Iris pigment epithelial cell (primary cell): ENCODE measurements at places on chromosomes 12 and 14.

GRCh38 chr12:60021235-60021634, 425.4 kb downstream of the SLC16A7 start:
- DNase-seq: no peak

DNA sequence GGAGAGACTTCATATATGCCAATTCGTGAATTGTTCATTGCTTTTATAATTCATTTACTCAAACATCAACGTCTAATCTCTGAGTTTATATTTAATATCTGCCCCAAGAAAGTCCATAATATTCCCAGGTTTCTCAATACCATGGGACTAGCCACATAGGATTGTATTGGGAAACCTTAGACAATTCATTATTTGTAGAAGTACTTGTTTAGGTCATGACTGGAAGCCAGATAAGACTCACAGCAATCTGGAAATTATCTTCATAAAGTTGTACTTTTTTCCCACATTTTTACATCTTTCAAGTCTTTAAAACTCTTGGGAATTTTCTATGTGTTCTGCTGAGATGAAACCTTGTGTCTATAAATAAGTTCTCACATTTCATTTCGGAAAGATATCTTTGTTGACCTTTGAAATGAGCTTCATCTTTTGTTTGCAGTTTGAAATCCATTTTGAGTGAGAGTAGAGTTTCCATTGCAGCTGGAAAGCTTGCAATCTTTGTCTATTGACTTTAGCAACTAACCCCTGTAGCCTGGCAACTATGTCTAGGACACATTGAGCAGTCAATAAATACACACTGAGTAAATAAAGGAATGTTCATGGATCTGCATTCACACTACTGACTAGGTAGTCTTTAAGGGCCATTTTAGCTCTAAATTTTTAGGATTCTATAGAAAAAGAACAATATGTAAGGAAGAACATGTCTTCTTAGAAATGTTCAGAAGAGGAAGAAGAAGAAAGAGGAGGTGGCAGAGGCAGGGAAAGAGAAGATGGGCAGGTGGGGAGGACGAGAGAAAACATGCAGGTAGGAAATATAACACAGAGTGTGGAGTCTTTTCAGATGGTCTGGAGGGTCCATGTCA, 154.4 kb downstream of the LRIG3 start:
- peak; percentile 66 for DNase-seq

DNA sequence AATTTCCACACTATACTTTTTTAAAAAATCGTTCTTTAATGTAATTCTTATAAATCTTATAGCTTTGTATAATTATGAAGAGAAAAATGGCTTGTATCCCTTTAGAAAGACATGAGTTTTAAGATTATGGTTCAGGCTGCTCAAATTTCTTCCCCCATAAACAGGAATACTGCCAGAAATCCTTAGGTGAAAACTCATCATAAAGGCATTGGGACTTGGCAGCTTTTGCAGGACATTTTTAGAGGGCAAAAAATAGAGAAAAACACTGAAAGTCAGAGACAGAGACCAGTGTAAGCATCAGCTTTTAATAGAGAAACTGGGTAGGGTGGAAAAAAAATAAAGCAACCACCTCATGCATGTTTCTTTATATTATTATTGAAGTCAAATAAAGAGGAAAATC, 29.1 kb downstream of the LRRK2 start:
- peak; percentile 78 for DNase-seq

DNA sequence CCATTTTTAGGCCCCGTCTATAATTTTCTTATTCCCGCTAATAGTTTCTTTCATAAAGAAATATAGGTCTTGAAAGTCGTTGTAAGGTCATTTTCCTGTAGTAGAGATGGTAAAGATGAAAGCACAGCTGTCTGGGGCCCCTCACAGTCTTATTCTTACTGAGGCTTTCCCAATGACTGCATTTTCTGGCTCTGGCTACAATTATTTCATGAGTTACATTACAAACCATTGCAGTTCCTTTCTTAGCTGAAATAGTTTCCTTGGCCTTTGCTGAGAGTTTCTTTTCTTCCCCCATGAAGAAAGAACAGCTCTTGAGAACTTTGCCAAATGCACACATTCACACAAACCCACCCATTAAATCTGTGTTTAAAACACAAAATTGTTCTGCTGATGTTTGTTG, 113.0 kb downstream of the DYRK2 start:
- no peak for DNase-seq

DNA sequence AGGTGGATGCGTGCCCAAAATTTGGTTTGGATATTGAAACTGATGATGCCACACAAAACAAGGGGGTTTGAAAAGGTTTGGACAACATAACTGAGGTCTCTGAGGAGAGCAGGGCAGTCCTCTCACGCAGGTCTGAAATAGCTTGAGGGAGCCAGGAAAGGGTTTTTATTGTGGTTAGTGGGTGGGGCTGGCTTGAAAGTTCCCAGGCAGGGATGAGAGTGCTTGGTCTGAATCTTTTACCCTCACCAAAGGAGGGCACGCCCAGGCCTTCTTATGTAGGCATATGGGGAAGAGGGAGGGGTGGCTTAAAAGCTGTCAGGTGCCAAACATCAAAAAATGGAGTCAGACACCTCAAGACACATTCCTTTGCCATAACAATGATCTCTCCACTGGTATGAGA, 493.1 kb upstream of the CCDC196 start:
- no peak for DNase-seq

- DNase-seq: no peak
Measured at GRCh38 chr12:25034676-25035075, 85.8 kb upstream of the BCAT1 start.

DNA sequence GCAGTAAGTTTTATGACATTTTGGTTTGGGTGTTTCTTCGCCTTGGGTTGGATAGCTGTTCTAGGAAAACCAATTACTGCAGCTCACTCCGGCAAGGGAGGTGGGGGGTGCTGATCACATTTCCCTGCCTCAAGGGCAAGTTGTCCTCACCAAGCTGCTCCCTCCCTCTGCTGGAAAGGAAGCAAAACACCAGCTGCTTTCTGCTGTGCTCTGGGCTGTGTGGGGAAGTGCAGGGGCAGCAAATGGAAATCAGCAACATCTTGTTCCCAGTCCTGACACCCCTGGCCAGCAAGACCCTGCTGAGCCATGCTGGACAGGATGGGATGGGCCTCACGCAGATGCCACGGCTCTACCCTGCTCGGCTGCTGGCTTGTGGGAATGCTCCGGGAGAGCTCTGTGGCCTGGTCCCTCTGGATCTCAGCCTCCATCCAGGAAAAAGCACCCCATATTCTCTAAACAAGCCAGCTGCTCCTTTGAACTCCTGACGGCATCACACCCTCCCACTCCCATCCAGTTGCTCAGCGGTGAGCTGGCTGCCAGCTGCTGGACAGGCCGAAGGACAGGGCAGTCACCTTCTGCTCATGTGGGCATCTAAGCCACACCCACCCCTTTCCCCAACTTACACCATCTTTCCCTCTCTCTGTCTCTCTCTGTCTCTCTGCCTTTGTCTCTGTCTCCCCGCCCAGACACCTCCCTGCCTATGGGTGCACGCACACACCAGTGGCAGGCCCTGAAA, 52.4 kb upstream of the EIF5 start:
- peak; percentile 71 for DNase-seq

- peak; percentile 71 for DNase-seq
Measured at GRCh38 chr12:65637774-65638173, 186.5 kb upstream of the HMGA2 start.

DNA sequence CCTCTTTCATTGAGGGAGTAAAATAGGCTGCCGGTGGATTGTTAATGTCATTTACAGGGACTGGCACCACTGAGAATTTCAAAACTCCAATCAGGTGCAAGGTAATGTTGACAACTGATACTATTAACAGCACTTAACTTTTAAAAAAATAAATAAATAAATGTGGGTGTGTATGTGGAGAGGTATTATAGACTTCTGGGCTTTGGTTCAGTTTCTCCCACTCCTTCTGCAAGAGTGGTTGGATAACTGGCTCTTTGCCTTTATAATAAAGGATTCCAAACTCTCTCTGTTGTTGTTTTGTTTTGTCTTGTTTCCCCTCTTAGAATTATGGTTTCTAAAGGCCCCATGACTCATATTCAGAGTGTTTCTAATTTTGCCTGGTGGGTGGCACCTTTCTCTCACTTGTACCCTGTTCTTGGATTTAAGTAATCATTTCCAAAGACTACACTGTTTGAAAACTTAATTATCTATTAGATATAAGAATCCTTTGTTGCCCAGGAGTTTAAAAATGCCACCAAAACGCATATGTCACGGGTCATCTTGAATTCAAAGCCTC, 151.6 kb upstream of the ARID2 start:
- DNase-seq: no peak

GRCh38 chr12:118164798-118165486, 29.0 kb downstream of the PEBP1 start:
- DNase-seq: peak; percentile 39

- no peak for DNase-seq
Measured at GRCh38 chr12:14614704-14615121, 47.0 kb upstream of the PLBD1 start.

- DNase-seq: no peak
Measured at GRCh38 chr14:95070748-95071435, 86.4 kb downstream of the DICER1 start.

DNA sequence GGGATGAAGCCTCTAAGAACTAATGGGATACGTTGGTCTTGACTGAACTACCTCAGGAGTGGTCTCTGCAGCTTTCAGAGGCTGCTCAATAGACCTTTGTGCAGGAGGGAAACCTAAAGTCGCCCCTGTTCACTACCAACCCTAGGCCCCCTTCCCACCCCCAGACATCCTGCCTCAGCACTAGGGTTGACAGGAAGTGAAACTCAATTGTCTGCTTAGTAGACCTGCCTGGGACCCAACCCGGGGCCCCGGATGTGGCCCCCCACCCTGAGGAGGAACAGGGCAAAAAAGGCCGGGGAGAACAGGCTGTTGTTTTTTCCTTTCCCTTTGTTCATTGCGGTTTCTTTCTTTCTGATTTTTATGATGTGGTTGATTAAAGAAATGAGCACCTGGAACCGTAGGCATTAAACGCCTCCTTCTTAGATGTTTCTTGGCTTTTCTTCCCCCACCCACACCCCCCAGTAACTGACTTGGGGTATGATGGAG, 1.6 kb upstream of the DGKA start:
- no peak for DNase-seq

GRCh38 chr12:56087220-56087619, 7.3 kb downstream of the ERBB3 start:
- no peak for DNase-seq

DNA sequence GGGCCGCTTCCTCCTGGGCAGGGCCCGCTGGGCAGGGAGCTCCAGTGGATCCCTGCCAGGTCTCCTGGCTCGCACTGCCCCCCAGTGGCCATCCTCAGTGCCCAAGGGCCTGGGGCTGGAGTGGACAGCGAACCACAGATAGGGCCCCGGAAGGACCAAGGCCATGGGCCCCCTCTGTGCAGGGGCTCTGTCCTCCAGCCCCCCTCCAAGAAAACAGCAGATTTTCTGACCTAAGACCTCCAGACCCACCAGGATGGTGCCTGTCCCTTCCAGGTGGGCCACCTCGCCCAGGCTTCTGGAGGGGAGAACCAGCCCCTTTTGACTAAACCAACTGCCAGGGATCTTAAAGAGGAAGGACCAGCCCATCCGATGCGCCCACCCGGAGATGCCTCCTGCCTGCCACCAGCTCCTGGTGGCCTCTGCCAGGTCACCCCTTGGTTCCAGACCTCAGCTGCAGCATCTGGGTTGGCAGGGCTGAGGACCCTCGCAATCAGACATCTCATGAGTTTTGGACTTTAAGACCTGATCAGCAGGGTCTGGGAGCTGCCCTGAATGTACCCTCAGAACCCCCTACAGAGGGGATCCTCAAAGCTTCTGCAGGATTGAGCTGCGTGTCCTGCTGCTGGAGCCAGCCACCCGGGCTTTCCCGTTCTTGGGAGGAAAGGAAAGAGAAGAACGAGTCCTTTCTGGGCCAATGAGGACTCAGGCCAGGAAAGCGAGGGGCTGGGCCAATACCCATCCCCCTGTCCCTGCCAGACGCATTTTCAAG, 325.8 kb upstream of the DIO3 start:
- DNase-seq: peak; percentile 31

- DNase-seq: no peak
Measured at GRCh38 chr12:90020014-90020413, 311.4 kb upstream of the ATP2B1 start.

- DNase-seq: no peak
Measured at GRCh38 chr14:91207008-91207407, 37.5 kb downstream of the GPR68 start.

GRCh38 chr14:89025561-89026236, 201.2 kb downstream of the TTC8 start:
- DNase-seq: peak; percentile 36

DNA sequence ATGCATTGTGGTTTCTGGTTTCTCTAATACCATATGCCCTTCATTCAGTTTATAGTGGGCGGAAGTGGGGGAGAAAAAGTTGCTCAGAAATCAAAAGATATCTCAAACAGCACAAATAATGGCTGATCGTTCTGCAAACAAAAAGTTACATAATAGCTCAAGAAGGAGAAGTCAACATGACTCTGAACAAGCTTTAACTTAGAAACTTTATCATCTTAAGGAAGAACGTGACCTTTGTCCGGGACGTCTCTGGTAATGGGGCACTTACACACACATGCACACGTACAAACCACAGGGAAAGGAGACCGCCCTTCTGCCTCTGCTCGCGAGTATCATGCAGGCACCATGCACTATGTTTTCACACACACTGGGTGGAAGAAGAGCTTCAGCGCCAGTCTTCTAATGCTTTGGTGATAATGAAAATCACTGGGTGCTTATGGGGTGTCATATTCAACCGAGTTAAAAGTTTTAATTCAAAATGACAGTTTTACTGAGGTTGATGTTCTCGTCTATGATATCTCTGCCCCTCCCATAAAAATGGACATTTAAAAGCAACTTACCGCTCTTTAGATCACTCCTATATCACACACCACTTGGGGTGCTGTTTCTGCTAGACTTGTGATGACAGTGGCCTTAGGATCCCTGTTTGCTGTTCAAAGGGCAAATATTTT, 4.7 kb downstream of the FOS start:
- DNase-seq: peak; percentile 50

- no peak for DNase-seq
Measured at GRCh38 chr14:48553443-48553842, 878.0 kb upstream of the MDGA2 start.

DNA sequence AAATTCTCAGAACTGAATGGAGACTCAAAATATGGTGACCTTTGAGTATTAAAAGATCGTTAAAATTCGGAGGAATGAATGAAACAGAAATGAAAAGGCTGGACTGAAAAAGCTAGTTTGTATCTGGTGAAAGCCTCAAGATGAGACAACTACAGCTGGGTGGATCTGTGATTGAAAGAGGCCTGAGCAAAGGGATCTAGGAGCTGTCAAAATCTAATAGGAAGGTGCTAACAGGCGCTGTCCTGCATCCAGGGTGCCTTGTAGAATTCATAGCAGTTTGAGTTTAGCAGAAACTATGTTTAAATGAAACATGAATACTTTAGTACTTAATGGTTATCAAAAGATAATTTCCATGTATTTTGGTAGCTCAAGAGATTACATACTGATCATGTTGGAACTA, 2.3 kb downstream of the YY1 start:
- DNase-seq: no peak

GRCh38 chr14:97380539-97380941, 583.4 kb downstream of the VRK1 start:
- no peak for DNase-seq

DNA sequence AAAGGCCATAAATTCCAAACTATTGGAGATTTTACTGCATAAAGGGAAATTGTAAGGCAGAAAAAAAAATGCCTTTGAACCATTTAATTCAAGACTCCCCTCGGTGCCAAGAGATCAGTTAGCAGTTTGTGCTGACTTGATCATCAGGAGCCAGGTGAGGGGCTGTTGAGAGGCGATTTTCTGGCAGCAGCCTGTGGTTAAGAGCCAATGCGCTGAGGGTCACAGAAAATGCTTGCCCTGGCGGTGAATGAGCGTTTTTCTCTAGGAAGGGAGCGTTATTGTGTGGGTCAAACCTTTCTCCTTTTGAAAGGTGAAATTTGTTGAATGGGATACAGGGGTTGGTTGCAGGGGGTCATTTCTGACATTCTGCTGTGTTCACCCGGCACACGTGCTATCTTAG, 4.7 kb downstream of the SRRM4 start:
- DNase-seq: no peak
